ENCODE measurements at places on chromosomes 2 and 18. TPM values are rescaled to one million over a fixed set of nuclear protein-coding genes. Genes with fewer than 3 reads are reported as not detected.

The HOXD4 gene
- not detected for total RNA-seq

- H3K4me1 ChIP-seq: no peaks in the 10 kb centered on the region
- H3K4me3 ChIP-seq: no peak overlapping the region
- H3K27ac ChIP-seq: no peak overlapping the region
- no peak for DNase-seq
- no peaks in the 10 kb centered on the region for H3K27me3 ChIP-seq
- H3K36me3 ChIP-seq: no peaks in the 10 kb centered on the region
These were observed 316.2 kb downstream of the EPHA4 start for GRCh38 chr2:221255862-221256261.

DNA sequence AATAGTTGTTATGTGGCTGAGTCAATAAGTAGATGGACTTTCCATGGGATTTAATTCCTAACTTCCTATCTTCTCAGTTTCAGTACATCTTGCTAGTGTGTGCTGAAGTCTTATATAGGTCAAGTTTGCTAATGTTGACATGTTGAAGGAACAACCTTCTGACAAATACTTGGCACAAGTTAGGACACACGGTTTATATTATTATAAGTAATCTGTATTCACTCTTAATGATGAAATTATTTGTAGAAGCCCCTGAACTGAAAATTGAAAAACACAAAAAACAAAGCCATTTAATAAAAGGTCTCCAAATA is 19.2 kb downstream of the ARL5A start:
- no peaks in the 10 kb centered on the region for H3K27me3 ChIP-seq
- no peak for DNase-seq
- no peak overlapping the region for H3K4me3 ChIP-seq
- peaks cover 5% of the 10 kb centered on the region for H3K4me1 ChIP-seq

DNA sequence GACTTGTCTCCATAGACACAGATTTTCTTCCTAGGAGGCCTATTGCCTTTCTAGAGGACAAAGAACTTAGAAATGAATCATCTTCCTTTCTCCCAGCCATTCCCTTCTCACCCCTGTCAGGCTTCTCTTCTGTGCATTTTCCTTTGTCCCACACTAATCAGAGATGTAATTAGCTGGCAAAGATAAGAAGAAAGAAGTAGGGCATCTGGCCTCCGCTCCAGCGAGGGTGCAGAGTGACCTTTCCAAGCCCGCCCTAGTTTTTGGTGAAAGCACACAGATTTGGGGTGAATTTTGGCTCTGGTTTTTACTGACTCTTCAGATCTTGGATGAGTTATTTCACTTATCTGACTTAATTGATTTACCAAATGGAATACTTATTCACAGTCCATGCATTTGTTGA is 626.5 kb downstream of the ZEB2 start:
- DNase-seq: no peak
- no peaks in the 10 kb centered on the region for H3K4me1 ChIP-seq
- peaks cover 26% of the 10 kb centered on the region for H3K27me3 ChIP-seq
- no peak overlapping the region for H3K27ac ChIP-seq
- H3K4me3 ChIP-seq: no peak overlapping the region

- no peak for DNase-seq
- H3K4me3 ChIP-seq: no peak overlapping the region
- H3K36me3 ChIP-seq: peaks cover 27% of the 10 kb centered on the region
These were observed 84.8 kb downstream of the SETBP1 start for GRCh38 chr18:44765456-44765855.
